ENCODE measurements at places on chromosomes 3 and 15.

DNA sequence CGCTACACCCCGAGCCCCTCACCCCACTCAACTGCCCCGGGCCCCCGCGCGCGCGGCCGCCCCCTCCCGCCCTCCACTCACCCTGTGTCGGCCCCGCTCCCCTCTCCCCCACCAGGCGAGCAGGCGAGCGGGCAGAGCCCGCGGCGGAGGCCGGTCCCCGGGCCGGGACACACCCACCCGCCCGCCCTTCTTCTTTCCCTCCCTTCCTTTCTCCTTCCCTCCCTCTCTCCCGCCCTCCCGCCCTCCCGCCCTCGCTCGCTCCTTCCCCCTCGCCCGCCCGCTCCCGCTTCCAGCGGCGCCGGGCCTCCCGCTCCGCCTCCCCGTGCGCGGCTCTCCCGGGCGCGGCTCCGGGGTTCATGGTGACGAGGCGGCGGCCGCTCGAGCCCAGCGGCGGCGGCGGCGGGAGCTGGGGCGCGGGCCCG is at the start of gene CTDSPL:
Gene CTDSPL, plus strand, starts transcription at position 261 of the 422 bp plus-strand sequence. CDS start 320 bp downstream, outside the sequence.
- no peak for DNase-seq

- no peak for DNase-seq
Measured at GRCh38 chr3:61438253-61439121, 122.9 kb upstream of the PTPRG start.

DNA sequence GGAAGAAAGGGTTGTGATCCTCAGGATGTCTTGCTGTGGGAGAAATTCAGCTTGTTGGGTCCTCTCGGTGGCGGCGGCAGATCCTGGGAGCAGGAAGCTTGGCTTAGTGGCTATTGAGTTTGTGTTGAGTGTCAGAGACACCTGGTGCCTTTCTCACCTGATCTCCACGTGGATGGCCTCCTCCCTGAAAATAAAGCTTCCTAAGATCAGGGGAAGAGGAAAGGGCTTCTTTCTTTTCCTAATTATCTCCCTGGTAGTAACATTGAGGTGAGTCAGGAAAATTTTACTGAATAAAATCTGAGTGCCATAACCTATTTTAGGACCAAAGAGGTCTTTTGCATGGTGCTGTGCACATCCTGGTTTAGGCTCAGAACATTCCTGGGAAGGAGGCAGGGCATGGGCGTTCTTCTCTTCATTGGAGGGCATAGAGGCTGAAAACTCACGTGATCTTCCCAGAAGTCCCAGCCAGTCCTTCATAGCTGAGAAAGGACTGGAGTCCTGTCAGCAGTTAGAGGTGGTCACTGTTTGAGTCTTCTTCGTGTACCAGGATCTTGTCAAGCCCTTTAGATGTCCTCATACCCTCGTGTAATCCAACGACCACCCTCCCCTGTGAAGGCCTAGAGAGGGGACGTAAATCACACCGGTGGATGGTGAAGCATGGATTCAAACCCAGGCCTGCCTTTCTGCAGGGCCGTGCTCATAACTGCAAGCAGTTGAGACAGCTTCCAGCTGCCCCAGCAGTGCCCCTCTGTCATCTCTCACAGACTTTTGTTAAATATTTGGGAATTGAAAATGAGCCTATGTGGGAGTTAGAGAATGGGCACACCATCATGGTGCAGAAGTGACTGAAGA is 1.1 kb downstream of the CMTM8 start:
- no peak for DNase-seq

DNA sequence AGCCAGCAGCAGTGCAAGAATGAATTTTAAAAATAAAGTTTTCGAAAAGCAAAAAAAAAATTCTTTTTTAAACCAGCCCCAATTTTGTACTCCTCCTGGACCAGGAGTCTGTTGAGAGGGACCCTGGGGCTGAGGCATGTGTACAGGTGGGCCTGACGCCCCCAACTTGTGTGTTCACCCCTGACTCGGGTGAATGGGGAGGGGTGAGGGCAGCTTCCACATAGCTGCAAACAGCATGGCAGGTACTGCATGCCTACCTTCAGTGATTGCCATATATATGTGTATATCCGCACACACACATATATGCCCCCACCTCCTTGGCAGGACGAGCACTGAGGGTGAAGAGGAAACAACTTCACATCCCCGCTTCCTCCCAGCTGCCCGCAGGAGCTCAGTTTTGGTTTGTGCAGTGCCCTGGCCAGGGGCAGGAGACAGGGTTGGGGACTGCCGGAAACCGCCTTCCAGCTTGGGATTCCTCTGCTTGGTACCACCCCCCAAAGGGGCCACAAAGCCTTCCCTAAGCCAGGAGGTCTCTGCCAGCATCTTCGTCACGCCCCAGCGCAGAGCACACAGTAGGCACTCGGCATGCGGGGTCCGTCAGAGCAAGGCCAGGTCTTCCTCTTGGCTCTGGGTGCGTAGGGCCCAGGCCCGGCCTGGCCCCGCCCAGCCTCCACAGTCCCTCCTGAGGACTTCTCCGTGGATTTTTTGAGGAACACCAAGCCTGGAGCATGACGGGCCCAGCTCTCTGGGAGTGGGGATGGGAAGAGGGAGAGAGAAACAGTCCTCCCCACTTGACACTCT is 61.8 kb upstream of the RPL32 start:
- DNase-seq: no peak

GRCh38 chr3:135068011-135068410 is 273.0 kb downstream of the EPHB1 start:
- no peak for DNase-seq

Measured in stimulated activated CD8-positive, alpha-beta memory T cell treated with anti-CD3 and anti-CD28 coated beads, Interleukin-7, amount 100 ng/mL, for 1 hour (primary cell).